ENCODE measurements at places on chromosomes 2 and 18.

DNA sequence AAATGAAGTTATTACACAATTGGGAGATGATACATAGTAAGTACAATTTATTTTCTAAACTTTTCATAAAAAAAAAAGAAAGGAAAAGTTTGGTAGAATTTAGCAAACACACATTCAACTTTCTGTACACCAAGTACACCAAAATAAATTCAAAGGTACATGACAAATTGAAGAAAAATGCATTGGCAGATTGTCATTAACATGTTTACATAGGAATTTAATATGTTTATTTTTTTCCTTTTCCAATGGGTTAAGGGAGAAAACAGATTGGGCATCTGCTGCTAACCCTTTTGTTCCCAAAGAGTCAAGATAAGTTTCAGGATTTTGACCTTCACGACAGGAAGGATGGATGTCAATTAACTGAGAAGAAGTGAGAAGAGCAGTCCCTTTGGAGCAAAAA, 620.4 kb downstream of the XIRP2 start:
- no peak for DNase-seq

- DNase-seq, result no peak
Observed at GRCh38 chr18:46393230-46393629, 263.8 kb downstream of the LOXHD1 start.

DNA sequence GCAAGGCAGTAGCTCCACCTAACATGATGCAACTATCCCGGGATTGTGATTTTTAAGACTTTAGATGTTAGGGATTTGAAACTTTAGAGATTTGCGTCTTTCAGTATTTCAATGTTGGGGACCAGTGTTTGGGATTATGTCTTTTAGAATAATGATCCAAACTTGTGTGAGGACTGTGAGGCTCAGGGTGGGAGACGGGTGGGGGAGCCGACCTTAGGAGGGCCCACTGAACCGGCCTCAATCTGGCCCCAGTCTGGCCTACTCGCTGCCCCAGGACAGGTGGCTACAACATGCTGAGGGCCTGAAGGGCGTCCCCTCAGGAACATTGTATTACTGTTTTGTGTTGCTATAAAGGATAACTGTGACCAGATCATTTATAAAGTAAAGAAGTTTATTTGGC, 10.7 kb downstream of the AMER3 start:
- no peak for DNase-seq

DNA sequence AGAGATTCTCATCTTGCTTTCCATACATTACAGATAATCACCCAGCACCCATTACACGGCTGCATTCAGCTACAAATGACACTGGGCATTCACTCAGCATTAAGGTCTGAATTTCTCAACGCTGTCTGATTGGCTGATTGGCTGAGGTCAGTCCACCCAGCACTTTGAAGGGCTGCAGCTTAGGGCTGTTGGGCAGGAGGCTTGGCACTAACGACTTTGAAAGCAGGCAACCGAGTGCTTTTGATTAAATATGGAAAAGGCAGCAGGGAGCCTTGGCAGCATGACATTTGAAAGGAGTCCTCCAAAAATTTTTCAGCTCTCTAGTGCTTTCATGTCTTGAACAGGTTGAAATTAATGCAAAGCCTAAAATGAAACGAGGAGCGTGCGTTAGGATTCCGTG, 253.0 kb downstream of the DCDC2C start:
- no peak for DNase-seq

DNA sequence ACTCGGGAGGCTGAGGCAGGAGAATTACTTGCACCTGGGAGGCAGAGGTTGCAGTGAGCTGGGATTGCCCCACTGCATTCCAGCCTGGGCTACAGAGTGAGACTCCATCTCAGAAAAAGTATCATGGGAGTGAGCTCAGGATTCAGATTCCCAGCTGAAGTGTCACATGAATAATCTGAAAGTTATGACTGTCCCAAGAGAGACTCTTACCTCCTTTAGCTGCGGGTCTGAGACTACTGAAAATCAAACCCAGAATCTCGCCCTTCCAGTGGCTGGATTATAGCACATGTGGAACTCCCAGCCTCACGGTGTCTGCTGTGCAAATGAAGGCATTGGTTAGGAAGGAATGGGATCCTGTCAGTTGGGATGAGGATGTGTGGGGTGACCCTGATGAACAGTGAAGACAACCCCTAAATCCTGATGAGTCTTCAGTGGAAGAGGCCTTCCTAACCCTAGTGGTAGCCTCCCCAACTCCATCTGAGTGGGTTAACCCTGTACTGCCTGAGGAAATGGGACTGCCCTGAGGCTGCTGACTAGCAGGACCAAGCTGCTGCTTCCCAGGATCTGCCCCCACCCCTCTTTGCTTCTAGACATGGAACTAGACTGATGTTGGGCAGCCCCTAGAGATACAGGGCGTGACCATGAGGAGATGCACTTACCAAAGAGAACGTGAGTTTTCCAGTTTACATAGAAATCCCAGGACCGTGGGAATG, 16.5 kb downstream of the BOK start:
- no peak for DNase-seq

GRCh38 chr18:48942086-48942485, 8.7 kb downstream of the SMAD7 start:
- no peak for DNase-seq

- peak; percentile 52 for DNase-seq
Observed at GRCh38 chr18:59056706-59057492, 82.8 kb upstream of the SEC11C start.

- DNase-seq, result no peak
Observed at GRCh38 chr2:26978061-26978596, 7.7 kb downstream of the MAPRE3 start.

- no peak for DNase-seq
Observed at GRCh38 chr2:187686416-187687024, 132.3 kb upstream of the TFPI start.

GRCh38 chr2:222715742-222716141, 44.3 kb downstream of the MOGAT1 start:
- DNase-seq, result no peak

DNA sequence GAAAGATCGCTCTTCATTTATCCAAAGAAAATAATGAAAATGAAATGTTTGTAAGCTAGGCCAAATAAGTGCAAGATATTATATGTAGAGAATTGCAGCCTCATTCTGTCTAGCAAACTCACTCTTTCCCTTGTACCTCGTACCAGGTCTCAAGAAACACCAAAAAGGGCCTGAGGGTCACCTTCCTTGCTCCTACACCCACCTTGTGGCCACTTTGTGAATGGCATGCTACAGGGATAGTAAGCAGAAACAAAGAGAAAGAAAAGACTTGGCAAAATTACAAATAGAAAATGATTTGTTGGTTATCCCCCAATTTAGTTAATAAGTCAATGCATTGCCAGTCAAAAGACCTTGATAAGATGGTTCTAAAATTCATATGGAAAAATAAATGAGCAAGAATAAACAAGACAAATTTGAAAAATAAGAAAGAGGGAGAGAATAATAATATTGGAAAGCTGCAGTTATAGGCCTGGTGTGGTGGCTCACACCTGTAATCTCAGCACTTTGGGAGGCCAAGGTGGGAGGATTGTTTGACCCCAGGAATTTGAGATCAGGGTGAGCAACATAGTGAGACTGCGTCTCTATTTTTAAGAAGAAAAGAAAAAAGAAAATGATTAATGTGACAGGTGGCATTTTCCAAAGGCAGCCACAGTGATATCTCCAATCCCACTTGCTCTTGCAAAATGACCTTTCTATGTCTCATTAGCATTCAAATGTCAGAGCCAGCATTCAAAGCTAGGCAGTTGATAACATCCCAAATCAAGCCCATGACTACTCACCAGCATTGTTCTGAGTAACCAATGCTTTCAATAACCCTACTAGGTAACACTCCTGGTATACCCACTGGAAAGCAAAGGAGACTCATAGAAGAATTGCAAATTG, 38.8 kb upstream of the BMP10 start:
- DNase-seq, result peak; percentile 73

DNA sequence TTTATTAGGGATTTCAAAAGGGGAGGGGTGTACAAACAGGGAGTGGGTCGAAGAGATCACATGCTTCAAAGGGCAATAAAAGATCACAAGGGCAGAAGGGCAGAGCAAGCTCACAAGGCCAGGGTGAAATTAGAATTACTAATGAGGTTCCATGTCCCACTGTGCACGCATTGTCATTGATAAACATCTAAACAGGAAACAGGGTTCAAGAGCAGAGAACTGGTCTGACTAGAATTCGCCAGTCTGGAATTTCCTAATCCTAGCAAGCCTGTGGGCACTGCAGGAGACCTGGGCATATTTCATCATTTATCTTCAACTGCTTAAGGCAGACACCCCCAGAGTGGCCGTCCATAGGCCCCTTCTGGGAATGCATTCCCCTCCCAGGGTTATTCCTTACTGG, 408.2 kb downstream of the ZNF804A start:
- no peak for DNase-seq

DNA sequence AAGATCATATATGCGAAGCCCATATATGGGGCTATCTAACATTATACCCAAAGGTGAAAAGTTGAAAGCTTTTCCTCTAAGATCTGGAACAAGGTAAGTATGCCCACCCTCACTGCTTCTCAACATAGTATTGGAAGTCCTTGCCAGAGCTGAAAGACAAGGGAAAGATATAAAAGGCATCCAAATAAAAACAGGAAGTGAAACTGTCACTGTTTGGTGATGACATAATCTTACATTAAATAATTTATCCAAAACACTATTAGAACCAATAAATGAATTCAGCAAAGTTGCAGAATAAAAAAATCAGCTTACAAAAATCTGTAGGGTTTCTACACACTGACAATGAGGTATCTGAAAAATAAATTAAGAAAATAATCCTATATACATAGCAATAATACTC, 205.8 kb downstream of the INSIG2 start:
- no peak for DNase-seq

GRCh38 chr2:88590998-88591613, 36.2 kb downstream of the EIF2AK3 start:
- peak; percentile 65 for DNase-seq

GRCh38 chr2:43075054-43075593, 151.3 kb downstream of the ZFP36L2 start:
- peak; percentile 98 for DNase-seq

DNA sequence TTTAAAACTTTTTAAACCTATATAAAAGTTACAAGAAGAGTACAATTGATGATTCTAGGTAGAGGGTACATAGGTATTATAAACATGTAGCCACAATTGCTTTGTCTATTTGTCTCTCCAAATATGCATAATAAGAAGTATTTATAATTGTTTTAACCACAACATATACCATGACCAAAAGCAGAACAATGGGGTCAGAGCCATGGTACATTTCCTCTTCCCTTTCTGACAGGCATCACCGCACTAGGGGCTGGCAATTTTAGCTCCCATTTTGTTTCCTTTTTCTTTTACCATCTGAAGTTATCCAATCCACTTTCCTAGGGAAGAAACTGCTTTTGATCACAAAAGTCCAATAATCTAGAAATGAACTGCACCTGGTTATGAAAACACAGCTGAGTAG, 49.3 kb downstream of the TMX3 start:
- no peak for DNase-seq

All from iris pigment epithelial cell (primary cell).